Ascending aorta (tissue), 2 donors: ENCODE measurements at places on chromosomes 2 and 18. TPM values are rescaled to one million over a fixed set of nuclear protein-coding genes. Genes with fewer than 3 reads are reported as not detected.

- DNase-seq: no peak
These were observed 93.3 kb downstream of the HNRNPLL start for GRCh38 chr2:38509314-38509946.

DNA sequence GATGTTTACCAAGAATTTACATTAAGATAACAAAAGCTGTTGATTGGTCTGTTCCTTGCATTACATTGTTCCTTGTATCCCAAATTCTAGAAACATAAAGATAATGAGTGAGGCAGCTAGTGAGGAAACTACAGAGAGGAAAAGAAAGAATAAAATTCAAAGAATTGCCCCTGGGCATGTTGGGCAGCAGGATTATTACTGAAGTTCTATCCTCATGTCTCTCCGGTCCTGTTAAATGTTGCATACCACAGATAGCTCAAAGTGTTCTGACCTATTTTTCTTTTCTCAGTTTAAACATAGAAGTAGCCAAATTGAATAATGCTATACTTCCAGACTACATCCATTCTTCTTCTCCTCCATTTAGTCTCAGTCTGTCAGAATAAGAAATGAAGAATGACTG lies 58.2 kb upstream of the DYNC1I2 start:
- DNase-seq: no peak

GRCh38 chr2:85861650-85862049 lies 27.1 kb downstream of the ST3GAL5 start:
- DNase-seq: no peak

DNA sequence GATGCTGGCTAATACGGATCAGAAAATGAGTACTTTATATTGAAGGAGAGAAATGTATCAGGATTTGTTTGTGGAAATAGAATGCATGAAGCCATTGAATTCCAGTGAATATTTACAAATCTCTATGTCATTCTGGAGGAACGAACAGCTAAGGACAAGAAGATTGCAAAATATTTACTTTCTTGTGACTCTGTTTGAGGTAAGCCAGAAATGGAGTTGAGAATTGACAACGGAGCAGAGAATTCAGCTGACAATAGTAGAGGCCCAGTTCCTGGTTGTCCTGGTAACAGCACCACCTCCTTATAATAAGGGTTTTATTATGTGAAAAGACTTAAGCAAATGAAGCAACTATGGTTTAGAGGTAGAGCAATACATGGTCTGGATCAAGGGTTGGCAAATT lies 349.2 kb downstream of the ADCYAP1 start:
- DNase-seq: no peak

DNA sequence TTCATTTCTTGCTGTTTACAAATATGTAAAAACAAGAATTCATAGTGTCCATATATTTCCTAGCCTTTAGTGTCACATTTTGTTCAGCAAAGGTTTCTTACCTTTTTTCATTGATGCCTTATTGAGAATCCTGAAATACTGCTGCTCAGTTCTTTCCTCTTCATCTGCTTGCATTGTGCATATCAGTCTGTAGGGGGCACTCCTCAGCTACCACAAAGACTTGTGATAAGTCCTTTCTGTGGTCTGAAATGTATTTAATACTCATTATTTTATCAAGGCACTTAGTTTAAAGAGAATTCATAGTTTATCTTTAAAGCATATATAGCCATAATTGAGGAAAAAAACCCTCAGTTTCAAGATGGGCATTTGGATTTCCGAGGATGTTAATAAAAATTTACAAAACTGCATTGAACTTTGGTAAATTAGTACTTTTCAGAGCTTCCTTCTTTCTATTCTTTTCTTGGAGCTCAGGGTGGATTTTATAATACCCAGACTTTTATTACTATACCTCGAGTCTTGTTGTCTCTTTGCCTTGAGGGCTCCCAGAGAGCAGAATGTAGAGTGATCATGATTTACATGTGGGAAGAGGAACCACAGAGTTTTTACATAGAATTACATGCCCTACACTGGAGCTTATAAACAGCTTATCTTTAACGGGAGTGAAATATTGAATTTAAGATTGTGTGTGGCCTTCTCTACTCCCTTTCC lies 570.1 kb downstream of the PLCL1 start:
- no peak for DNase-seq

DNA sequence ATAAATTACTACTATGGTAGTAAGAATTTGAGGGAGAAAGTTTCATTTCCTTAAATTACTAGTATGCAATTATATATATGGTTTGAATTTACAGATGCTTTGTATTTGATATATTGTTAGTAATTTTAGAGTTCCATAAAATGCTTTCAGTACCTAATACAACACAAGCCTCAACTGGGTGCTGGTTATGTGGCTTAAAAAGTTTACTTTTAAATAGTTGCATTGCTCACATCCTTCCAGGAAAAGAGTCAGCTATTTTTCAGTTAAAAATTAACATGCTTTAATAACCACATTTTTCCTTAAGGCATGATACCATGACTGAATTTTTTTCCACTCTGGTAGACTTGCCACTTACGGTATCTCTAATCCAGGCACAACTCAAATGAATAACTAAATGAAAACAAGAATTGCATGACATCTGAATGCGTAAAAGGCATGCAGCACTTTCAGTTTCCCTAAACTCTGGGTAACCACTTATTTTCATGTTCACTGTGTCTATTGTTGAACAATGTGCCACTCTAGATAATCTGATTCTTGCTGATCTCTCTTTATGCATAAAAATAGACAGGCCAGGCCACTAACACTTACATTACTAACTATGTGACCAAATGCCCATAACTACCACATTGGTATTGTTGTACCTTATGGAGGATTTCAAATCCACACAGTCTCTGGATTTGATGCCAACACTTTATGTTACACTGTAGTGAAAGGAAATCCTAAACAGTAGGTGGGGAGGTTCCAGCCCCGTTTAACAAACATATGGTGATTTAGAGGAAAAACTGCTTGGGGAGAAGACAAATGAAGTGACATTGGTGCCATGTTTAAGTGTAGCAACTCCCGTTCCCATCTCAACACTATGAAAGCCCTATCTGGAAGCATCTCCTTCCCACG lies 35.5 kb upstream of the SLC35F5 start:
- DNase-seq: no peak

DNA sequence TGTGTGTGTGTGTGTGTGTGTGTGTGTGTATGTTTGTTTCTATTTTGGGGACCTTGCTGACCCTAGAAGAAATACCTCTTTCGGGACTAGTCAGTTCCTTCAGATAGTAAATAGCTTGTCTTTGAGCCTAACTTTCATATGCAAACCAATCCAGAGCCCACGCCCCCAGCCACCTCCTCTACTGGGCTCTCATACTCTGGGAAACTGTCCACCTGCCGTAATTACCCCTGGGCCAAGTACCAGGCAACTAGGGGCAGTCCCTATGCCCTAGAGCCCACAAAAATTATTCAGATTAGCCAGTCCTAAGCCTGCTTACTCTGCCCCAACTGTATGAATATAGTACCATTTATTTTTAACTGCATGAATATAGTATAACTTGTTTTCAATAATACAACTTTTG lies 970.4 kb downstream of the EPHA4 start:
- DNase-seq: no peak

DNA sequence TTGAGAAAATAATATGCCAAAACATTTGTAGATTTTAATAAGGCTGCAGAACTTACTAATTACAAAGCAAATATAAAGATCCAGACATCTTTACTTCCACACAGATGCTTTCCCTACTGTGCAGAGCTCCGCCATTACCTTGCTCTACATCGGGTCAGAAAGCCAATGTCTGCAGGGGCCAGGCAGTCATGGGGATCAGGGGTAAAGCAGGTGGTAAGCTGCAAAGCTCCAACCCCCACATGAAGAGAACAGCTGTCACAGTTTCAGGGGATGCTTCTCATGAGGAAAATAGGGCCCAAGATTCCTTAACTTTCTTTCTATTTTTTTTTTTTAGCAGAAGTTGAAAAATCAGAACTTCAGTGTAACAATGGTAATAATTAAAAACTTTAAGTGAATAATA lies 102.7 kb downstream of the DCC start:
- no peak for DNase-seq

TUBB8B gene
- not detected for total RNA-seq

POU3F3 gene
- total RNA-seq: 0.21 TPM

FAP gene
- total RNA-seq: 16.7 TPM

LRRTM4 gene
- not detected for total RNA-seq

ATOH8 gene
- total RNA-seq: 239 TPM

PLEKHH2 gene
- total RNA-seq: 15.0 TPM

CAPN14 gene
- total RNA-seq: not detected
